ENCODE measurements at places on chromosomes 1 and 21. TPM values are rescaled to one million over a fixed set of nuclear protein-coding genes. Genes with fewer than 3 reads are reported as not detected.

Gene CELA3A
- total RNA-seq = not detected

Gene FTCD
- 9.6 TPM for total RNA-seq

Gene DNTTIP2
- 49.6 TPM for total RNA-seq

Gene PLEKHG5
- 50.7 TPM for total RNA-seq

Gene PCP4L1
- total RNA-seq = not detected

Gene ZNF695
- 5.9 TPM for total RNA-seq

Gene CR1L
- not detected for total RNA-seq

Gene ATAD3C
- total RNA-seq = 2.9 TPM

Gene EVA1C
- 3.8 TPM for total RNA-seq

Gene RBM11
- total RNA-seq = 8.1 TPM

Gene PDE4B
- total RNA-seq = 21.0 TPM

Gene RGS18
- total RNA-seq = not detected

Gene SLC1A7
- not detected for total RNA-seq

DNA sequence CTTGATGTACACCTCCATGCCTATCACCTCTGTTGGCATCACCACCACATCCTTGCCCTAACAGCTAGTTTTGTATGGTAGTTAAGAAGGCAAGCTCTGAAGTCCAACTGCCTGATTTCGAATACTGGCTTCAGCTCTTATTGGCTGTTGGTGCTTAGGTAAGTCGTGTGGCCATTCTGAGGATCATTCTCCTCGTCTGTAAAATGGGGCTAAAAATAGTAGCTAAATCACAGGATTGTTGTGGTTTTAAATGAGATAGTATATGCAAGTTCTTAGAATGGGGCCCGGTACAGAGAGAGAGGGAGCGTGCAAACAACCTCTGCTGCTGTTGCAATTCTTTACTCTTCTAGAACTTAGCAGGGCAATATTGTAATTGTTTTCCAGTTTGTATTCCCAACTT, 20.8 kb upstream of the SPOCD1 start:
- peaks cover 6% of the 10 kb centered on the region for H3K27me3 ChIP-seq
- H3K4me1 ChIP-seq = peaks cover 5% of the 10 kb centered on the region
- H3K4me3 ChIP-seq = no peak overlapping the region
- H3K27ac ChIP-seq = no peak overlapping the region
- no peaks in the 10 kb centered on the region for H3K36me3 ChIP-seq

DNA sequence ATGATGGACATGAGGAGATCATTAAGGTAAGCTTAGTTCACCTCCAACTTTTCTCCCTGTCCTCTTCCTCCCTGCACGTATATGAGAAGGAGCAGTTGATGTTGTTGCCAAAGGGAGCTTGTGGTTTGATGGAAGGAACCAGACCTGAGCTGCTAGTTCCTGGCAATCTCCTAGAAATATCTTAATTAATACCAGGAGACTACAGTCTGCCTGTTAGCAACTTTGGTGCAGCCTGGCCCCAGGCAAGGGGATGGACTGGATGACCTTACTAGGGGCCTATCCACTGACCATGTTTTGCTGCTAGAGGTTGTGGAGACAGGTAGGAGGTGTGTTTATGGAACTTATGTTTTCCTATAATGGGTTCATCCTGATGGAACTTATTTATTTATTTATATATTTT, 22.6 kb downstream of the TUFT1 start:
- no peak overlapping the region for H3K27ac ChIP-seq
- H3K4me1 ChIP-seq = no peaks in the 10 kb centered on the region
- H3K27me3 ChIP-seq = no peaks in the 10 kb centered on the region
- no peak overlapping the region for H3K4me3 ChIP-seq
- no peak for DNase-seq

DNA sequence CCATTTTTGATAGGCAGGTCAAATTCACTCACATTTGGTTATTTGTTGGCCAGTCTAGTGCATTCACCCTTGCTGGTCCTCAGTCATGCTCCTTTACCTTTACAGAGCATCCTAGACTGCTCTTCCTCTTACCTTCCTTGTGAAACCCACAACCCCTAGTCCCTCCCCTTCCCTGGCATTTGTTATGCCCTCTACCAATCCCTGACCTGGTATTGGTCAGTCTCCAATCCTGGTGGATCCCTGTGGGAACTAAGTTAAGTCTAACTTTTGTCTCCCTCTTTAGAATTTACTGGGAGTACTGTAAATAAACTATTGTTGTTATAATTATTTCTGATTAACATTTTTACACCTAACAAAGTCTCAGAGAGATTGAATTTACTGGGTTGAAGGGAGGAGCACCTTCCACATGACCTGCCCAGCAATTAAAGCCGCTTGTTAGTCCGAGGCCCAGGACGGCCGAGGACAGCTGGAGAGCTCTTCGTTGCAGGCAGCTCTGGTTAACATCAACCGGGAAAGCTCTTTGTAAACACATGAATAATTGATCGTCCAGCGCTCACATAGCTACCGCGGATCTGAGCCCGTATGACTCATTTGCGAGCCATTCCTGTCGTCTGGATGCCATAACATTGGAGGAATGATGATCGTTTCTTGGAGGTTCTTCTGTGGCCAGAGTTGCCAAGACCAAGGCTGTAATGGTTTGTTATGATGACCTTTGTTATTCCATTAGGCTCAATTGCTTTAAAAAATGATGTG, 31.9 kb downstream of the MTARC1 start:
- DNase-seq = no peak
- H3K27me3 ChIP-seq = no peaks in the 10 kb centered on the region
- H3K4me1 ChIP-seq = peaks cover 24% of the 10 kb centered on the region
- peaks cover 3% of the 10 kb centered on the region for H3K36me3 ChIP-seq
- no peak overlapping the region for H3K4me3 ChIP-seq

GRCh38 chr21:41778930-41779600, 12.2 kb upstream of the RIPK4 start:
- H3K27ac ChIP-seq = no peak overlapping the region
- DNase-seq = no peak
- H3K4me1 ChIP-seq = peaks cover 49% of the 10 kb centered on the region
- H3K4me3 ChIP-seq = no peak overlapping the region

- no peak for DNase-seq
- peaks cover 4% of the 10 kb centered on the region for H3K36me3 ChIP-seq
- H3K27me3 ChIP-seq = no peaks in the 10 kb centered on the region
- peak overlapping the region; percentile 93 for H3K27ac ChIP-seq
These were observed 7.6 kb upstream of the DENND1B start for GRCh38 chr1:197782722-197783360.

- H3K4me3 ChIP-seq = no peak overlapping the region
- H3K27ac ChIP-seq = no peak overlapping the region
- no peak for DNase-seq
- no peaks in the 10 kb centered on the region for H3K4me1 ChIP-seq
These were observed 431.4 kb downstream of the NEGR1 start for GRCh38 chr1:71850936-71851335.

- no peak overlapping the region for H3K4me3 ChIP-seq
- no peaks in the 10 kb centered on the region for H3K36me3 ChIP-seq
- DNase-seq = no peak
These were observed 208.8 kb downstream of the GIPC2 start for GRCh38 chr1:78254517-78254916.

GRCh38 chr1:7289694-7290093, 481.4 kb upstream of the VAMP3 start:
- DNase-seq = no peak
- H3K4me3 ChIP-seq = no peak overlapping the region
- no peaks in the 10 kb centered on the region for H3K4me1 ChIP-seq
- peaks cover 34% of the 10 kb centered on the region for H3K27me3 ChIP-seq
- H3K36me3 ChIP-seq = no peaks in the 10 kb centered on the region

DNA sequence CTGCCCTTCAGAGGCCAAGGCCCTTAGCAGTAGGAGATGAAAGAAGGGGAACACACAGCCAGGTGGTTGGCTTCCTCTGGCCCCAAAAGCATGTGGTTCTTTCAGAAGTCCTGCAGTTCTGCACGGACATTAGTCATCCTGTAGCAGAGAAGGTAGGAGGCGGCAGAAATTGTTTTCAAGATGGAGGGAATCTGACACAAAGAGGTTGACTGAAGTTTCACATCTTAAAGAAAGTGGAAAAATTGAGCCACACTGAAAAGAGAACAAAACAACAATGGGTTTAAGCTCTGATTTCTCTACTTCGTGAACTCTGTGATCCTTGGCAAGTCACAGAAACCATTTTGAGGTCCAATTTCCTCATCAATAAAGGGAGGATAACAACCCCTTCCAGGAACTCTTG, 125.3 kb upstream of the DNAH14 start:
- H3K27me3 ChIP-seq = peaks cover 11% of the 10 kb centered on the region
- H3K27ac ChIP-seq = no peak overlapping the region
- H3K4me1 ChIP-seq = no peaks in the 10 kb centered on the region
- no peaks in the 10 kb centered on the region for H3K36me3 ChIP-seq
- H3K4me3 ChIP-seq = no peak overlapping the region

- no peak overlapping the region for H3K4me3 ChIP-seq
- peaks cover 6% of the 10 kb centered on the region for H3K4me1 ChIP-seq
- H3K36me3 ChIP-seq = peaks cover 45% of the 10 kb centered on the region
These were observed 9.5 kb downstream of the CDC73 start for GRCh38 chr1:193131266-193131860.

- no peak for DNase-seq
- H3K4me1 ChIP-seq = peaks cover 35% of the 10 kb centered on the region
- peaks cover 2% of the 10 kb centered on the region for H3K36me3 ChIP-seq
- H3K27ac ChIP-seq = peak overlapping the region; percentile 3
These were observed 154.6 kb downstream of the ROR1 start for GRCh38 chr1:63928186-63929105.

- H3K4me1 ChIP-seq = peaks cover 4% of the 10 kb centered on the region
- peaks cover under 1% of the 10 kb centered on the region for H3K27me3 ChIP-seq
- no peak overlapping the region for H3K27ac ChIP-seq
These were observed 350.8 kb upstream of the CAMK1G start for GRCh38 chr1:209232759-209233158.

DNA sequence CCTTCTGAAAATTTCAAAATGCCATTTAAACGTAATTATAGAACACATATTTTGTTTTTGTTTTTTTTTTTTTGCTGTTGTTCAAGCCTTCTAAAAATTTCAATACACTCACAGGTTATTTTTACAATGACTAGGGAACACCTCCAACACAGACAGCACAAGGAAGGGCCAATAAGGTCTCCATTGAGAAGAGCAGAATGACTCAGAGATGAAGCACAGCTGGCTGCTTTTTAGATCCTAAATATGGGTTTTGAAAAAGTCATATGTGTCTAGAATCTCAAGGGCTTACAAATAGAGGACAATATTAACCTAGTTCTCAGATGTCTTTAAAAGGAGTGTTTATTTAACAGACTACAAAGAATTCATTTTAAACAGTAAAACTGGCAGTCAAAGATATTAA, 104.6 kb downstream of the NEGR1 start:
- H3K36me3 ChIP-seq = no peaks in the 10 kb centered on the region
- H3K4me3 ChIP-seq = no peak overlapping the region
- DNase-seq = no peak
- H3K27me3 ChIP-seq = peaks cover 2% of the 10 kb centered on the region
- H3K27ac ChIP-seq = no peak overlapping the region

DNA sequence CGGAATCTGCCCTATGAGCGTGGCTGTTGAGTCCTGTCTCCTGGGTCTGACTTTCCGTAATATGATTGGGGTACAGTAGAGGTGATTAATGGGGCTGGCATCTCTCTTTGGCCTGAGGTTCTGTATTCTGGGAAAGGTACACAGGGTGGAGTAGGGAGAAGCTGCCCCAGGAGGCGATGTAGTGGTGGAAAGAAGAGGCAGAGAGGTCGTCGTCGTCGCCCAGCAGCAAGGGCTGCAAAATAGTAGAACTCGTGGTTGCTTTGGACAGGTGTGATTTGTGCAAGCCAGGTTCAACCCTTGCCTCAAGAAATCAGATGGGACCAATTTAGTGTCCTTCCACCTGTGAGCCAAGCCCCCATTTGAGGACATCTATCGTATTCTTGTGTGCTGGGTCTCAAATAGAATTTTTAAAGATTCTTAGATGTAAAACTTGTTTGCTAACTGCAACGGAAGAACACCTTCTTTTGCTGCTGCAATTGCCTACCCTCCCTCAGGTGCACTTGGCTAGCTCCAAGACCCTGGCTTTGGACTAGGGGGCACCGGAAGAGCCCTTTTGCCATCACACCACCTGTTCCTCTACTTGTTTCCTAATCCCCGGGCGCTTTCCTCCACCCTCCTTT, 1.3 kb upstream of the HMGN2 start:
- DNase-seq = no peak
- peaks cover 31% of the 10 kb centered on the region for H3K4me1 ChIP-seq
- H3K27me3 ChIP-seq = no peaks in the 10 kb centered on the region

DNA sequence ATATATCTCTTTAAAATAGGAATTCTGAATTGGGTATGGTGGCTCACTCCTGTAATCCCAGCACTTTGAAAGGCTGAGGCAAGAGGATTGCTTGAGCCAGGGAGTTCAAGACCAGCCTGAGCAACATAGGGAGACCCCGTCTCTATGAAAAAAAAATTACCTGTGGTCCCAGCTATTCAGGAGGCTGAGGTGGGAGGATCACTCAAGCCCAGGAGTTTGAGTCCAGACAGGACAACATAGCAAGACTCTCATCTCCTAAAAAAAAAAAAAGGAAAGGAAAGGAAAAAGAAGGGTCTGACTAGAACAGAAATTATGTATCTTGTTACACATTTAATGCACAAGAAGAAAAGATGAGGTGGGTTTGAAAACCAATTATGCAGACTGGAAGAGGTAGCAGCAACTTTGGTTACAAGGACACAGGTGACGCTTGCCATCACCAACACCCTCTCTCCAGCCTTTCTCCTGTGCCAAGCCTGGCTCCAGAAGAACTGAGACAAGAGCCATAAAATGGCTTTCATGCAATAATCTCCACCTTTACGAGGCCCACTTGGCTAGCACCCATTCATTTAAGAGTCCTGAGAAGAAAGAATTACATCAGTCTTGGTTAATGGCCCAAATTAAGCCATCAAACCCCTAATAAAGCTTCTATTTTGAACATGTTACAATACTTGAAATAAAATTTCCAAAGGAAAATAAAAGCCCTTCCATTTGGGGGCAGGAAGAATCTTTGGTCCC, 4.8 kb upstream of the SELENBP1 start:
- no peak overlapping the region for H3K4me3 ChIP-seq
- H3K4me1 ChIP-seq = peaks cover 8% of the 10 kb centered on the region

GRCh38 chr1:235951661-235952060, 85.0 kb upstream of the LYST start:
- H3K4me1 ChIP-seq = no peaks in the 10 kb centered on the region
- H3K4me3 ChIP-seq = no peak overlapping the region
- H3K27ac ChIP-seq = no peak overlapping the region
- no peaks in the 10 kb centered on the region for H3K36me3 ChIP-seq

GRCh38 chr1:192906334-192906733, 97.5 kb downstream of the RGS2 start:
- H3K27me3 ChIP-seq = no peaks in the 10 kb centered on the region
- DNase-seq = no peak
- no peaks in the 10 kb centered on the region for H3K36me3 ChIP-seq

DNA sequence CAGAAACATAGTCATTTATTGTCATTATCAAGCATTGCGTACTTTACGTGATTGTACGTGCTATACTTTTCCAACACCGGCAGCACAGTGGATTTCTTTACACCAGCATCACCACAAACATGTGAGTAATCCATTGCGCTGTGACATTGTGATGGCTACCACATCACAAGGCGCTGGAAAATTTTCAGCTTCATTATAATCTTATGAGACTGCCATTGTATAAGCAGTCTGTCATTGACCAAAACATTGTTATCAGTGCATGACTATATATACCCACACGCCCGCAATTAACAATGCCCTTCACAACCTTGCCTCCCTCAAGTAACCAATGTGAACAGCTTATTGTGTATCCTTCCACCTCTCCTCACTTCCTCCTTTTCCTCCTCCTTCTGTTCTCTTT, 137.6 kb downstream of the ZZZ3 start:
- DNase-seq = no peak
- no peaks in the 10 kb centered on the region for H3K36me3 ChIP-seq
- H3K27ac ChIP-seq = no peak overlapping the region
- no peak overlapping the region for H3K4me3 ChIP-seq

GRCh38 chr1:111702504-111703050, 36.6 kb downstream of the INKA2 start:
- H3K27me3 ChIP-seq = no peaks in the 10 kb centered on the region
- no peak overlapping the region for H3K27ac ChIP-seq
- H3K36me3 ChIP-seq = peaks cover 32% of the 10 kb centered on the region
- DNase-seq = no peak
